ENCODE measurements at places on chromosomes 6 and 20. TPM values are rescaled to one million over a fixed set of nuclear protein-coding genes. Genes with fewer than 3 reads are reported as not detected.

- no peaks in the 10 kb centered on the region for H3K27me3 ChIP-seq
- H3K27ac ChIP-seq: no peak overlapping the region
- DNase-seq: no peak
These were observed 10.6 kb upstream of the CLIC5 start for GRCh38 chr6:46026307-46026706.

GRCh38 chr6:86511962-86512361 lies 425.4 kb upstream of the HTR1E start:
- no peak for DNase-seq
- H3K4me1 ChIP-seq: no peaks in the 10 kb centered on the region
- H3K27me3 ChIP-seq: no peaks in the 10 kb centered on the region
- no peaks in the 10 kb centered on the region for H3K36me3 ChIP-seq
- H3K27ac ChIP-seq: no peak overlapping the region

GRCh38 chr6:93433592-93433991 lies 14.2 kb upstream of the EPHA7 start:
- no peaks in the 10 kb centered on the region for H3K27me3 ChIP-seq
- H3K4me1 ChIP-seq: no peaks in the 10 kb centered on the region
- no peaks in the 10 kb centered on the region for H3K36me3 ChIP-seq
- H3K27ac ChIP-seq: no peak overlapping the region
- no peak overlapping the region for H3K4me3 ChIP-seq
- DNase-seq: no peak

- peaks cover 42% of the 10 kb centered on the region for H3K4me1 ChIP-seq
- no peaks in the 10 kb centered on the region for H3K36me3 ChIP-seq
- H3K27me3 ChIP-seq: no peaks in the 10 kb centered on the region
- peak overlapping the region; percentile 97 for H3K27ac ChIP-seq
- DNase-seq: no peak
These were observed 1.3 kb downstream of the HIVEP2 start for GRCh38 chr6:142943711-142944123.

DNA sequence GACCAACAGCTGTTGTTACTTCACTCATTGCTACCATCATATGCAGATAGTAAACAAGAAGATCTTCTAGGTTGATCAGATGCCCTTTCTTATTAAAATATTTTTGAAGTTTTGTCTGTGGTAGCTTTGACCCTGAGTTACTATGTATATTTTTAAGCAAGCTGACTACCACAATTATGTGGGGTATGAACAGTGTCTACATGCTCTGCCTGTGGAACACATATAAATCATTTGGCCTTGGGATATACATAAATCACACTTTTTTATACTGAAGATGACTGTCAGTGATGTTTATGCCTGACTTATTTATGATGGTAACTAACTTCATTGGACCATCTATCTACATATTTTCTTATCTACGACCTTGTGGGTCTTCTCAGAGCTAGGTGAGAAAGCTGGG lies 44.2 kb downstream of the LIN28B start:
- H3K4me3 ChIP-seq: no peak overlapping the region
- no peaks in the 10 kb centered on the region for H3K4me1 ChIP-seq
- no peaks in the 10 kb centered on the region for H3K27me3 ChIP-seq
- H3K27ac ChIP-seq: no peak overlapping the region
- no peak for DNase-seq

DNA sequence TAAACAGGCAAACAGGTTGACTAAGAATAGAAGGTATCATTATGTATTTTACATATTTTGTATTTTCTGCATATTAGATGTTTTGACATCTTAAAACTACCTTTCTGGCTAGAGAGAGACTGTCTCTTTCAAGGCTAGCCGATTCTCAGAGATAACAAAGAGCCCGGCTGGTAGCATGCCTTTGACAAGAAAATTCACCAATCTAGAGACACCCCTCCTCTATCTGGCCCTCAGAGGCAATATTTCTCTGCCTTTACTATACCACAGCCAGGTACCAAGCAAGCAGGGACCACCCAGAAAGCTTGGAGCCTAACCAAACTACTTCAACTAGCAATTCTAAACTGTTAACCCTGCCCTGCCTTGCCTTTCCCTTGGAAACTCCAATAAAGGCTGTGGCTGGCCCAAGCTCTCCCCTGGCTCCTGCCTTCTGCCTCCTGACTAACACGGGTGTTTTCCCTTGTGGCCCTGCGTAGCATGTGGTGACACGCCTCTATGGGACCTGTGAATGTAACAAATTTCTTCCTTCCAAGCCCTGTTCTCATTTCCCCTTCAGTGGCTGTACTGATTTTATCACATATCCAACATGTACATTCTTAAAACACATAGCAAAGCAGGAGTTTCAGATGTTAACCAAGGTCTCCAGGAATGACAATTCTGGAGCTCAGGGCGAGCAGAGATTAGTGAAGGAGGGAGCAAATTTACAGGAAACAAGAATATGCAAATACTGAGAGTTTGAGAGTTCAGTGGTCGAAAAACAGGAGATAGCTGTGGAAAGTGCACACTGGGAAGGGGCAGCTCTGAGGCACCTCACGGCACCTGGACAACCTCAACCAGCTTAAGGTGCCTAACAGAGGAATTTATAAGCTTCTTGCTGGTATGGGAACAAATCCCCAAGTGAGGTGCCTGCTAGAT lies 120.8 kb downstream of the BACH2 start:
- peaks cover 12% of the 10 kb centered on the region for H3K4me1 ChIP-seq
- no peaks in the 10 kb centered on the region for H3K36me3 ChIP-seq
- no peaks in the 10 kb centered on the region for H3K27me3 ChIP-seq
- H3K4me3 ChIP-seq: no peak overlapping the region

DNA sequence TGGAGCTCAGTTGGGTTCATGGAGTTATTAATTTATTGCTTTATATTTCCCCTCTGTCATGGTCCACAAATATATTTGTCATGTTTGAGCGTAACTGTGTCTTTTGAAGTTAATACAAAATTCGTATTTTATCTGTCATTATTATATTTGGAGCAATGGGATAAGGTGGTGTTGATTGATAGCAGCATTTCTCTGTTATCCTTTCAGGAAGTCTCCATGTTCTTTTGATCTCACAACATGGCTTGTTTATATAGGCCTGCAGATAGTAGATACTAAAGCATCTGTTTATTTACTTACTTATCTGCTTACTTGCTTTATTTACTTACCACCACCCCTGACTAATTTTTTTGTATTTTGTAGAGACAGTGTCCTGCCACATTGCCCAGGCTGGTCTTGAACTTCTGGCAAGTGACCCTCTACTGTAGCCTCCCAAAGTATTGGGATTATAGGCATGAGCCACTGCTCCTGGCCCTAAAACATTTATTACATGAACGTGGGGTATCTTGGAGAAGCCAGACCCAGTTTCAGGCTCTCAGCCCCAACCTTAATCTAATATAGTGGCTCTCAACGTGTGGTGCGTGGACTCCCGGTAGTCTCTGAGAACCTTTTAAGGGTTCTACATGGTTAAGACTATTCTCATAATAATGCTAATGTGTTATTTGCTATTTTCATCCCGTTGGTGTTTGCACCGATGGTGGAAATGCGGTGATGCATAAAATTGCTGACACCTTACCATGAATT lies 104.2 kb downstream of the NCOA3 start:
- H3K4me1 ChIP-seq: peaks cover 4% of the 10 kb centered on the region
- no peaks in the 10 kb centered on the region for H3K36me3 ChIP-seq
- H3K27ac ChIP-seq: no peak overlapping the region
- no peaks in the 10 kb centered on the region for H3K27me3 ChIP-seq

- no peaks in the 10 kb centered on the region for H3K27me3 ChIP-seq
- no peak overlapping the region for H3K27ac ChIP-seq
- no peaks in the 10 kb centered on the region for H3K36me3 ChIP-seq
- no peaks in the 10 kb centered on the region for H3K4me1 ChIP-seq
These were observed 258.4 kb upstream of the JARID2 start for GRCh38 chr6:14987490-14987889.

GRCh38 chr6:126747728-126748540 lies 370.5 kb upstream of the RSPO3 start:
- H3K27me3 ChIP-seq: no peaks in the 10 kb centered on the region
- H3K4me1 ChIP-seq: no peaks in the 10 kb centered on the region
- no peak for DNase-seq
- H3K36me3 ChIP-seq: no peaks in the 10 kb centered on the region
- no peak overlapping the region for H3K4me3 ChIP-seq
- no peak overlapping the region for H3K27ac ChIP-seq

- no peaks in the 10 kb centered on the region for H3K36me3 ChIP-seq
- no peaks in the 10 kb centered on the region for H3K27me3 ChIP-seq
- no peaks in the 10 kb centered on the region for H3K4me1 ChIP-seq
These were observed at the start of gene CRISP3 for GRCh38 chr6:49744259-49744658. CRISP3 (minus strand) TSS chr6:49744388; CDS start chr6:49744367, 21 bp downstream.

DNA sequence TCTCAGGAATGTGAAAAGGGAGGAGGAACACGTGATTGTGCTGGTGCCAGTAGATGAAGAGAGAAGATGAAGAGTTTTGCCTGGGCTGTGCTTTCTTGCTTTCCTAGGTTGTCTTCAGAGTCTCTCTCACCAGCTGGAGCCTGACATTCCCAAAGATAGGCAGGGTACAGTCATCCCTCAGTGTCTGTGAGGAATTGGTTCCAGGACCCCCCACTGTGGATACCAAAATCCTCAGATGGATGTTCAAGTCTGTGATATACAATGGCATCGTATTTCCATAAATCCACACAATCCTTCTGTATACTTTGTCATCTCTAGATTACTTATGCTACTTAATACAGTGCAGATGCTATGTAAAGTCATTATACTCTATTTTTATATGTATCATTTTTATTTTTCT lies 113.5 kb downstream of the SAMD5 start:
- H3K4me1 ChIP-seq: no peaks in the 10 kb centered on the region
- no peaks in the 10 kb centered on the region for H3K27me3 ChIP-seq
- H3K36me3 ChIP-seq: no peaks in the 10 kb centered on the region
- H3K4me3 ChIP-seq: no peak overlapping the region
- no peak overlapping the region for H3K27ac ChIP-seq
- DNase-seq: no peak

GSTA1 gene
- 54.1 TPM for total RNA-seq

C6orf58 gene
- total RNA-seq: not detected

OTOR gene
- total RNA-seq: not detected

CSNK2A1 gene
- 52.7 TPM for total RNA-seq

CCN6 gene
- total RNA-seq: not detected
